Heart right ventricle (tissue), 16 donors: ENCODE measurements at places on chromosomes 6 and 20.

- DNase-seq = no peak
Observed at GRCh38 chr6:12578097-12578496, 138.5 kb upstream of the PHACTR1 start.

DNA sequence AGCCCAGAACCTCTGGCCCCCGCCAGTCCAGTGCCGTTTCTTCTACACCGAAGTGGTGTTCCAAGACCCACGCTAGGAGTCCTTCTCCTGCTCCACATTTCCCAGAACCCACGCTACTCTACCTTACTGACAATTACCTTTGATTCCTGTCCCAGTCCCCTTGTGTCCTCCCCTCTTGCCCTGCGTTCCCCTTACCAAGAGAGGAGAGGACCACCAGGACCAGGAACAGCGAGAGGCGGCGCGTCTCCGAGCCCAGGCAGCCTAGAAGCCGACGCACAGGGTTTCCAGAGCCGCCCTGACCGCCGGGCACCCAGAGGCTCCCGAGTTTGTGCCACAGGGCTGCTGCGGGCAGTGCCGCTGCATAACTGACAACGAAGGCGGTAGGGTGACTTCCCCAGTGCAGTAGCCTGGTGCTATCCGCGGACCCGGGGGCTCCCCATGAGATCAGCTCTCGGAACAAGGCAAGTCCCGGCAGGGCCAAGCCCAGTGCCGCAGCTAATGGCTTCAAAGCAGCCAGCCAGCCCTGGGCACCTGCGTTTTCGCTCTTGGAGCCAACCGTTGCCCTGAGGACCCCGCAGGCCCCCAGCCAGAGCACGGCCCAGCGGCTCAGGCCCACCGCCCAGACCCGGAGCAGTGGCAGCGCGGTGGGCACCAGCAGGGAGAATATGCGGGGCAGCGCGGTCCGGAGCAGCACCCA lies 512 bp downstream of the TAP1 start:
- DNase-seq = no peak

DNA sequence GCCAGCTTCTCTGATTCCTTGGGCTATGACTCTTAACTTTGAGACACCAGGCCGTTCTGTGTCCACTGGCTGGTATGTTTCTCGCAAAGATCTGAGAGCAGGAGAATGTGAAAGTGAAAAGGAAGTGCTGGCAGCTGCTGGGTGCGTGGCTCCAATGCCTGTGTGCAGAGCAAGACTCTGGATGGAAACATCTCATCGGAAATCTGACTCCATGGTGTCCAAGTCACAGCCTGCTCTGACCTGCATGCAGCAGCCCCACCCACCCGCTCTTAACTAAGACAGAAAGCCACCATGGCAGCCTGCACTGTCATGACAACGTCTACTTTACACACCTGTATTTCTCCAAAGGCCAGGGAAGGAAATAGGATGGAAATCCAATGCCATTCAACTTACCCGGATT lies 66.3 kb upstream of the MPC1 start:
- no peak for DNase-seq

DNA sequence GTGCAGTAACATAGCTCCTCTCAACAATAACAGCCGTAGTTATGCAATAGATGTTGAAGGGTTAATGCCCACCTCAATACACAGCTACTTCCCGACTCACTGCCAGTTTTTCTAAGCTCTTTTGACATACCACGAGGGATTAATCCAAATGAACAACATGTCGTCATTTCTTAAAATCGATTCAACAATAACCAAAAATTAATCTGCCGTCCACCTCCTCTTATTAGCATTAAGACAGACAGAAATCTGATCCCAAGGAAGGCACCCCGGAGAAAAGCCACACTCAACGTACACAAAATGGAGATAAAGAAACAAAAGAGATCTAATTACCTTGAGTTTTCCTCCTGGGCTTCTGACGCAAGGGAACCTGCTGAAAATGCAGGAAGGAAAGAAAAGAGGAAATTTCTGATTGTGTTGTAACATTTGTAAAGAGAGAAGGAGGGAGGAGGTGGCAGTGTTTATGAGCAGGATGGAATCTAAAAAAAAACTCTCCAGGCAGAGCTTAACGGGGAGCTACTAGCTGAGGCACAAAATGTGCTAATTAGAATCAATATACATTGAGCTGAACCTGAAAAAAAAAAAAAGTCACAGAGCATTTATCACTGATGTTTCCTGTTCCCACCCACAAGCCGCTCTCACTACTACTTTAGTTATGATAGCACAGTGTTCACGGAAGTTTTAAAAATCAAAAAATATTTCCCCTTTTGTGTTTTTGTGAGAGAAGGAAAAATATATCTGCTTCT lies 109.3 kb downstream of the IPCEF1 start:
- no peak for DNase-seq
